ENCODE measurements at places on chromosomes 7 and 10. TPM values are rescaled to one million over a fixed set of nuclear protein-coding genes. Genes with fewer than 3 reads are reported as not detected.

The MARCHF5 gene
- 26.3 TPM for polyA plus RNA-seq

- no peak for DNase-seq
Measured at GRCh38 chr7:16095171-16095950, 326.0 kb downstream of the CRPPA start.

GRCh38 chr10:4353964-4354363 lies 472.0 kb upstream of the AKR1E2 start:
- DNase-seq, result no peak

GRCh38 chr7:72101444-72101843 lies 310.7 kb downstream of the CALN1 start:
- no peak for DNase-seq

- no peak for DNase-seq
Measured at GRCh38 chr7:87475359-87476178, at the start of gene ABCB4. Gene ABCB4, minus strand, starts transcription at chr7:87475680. Its CDS starts 215 bp downstream, at chr7:87475465.

- DNase-seq, result no peak
Measured at GRCh38 chr7:42429339-42429738, 192.3 kb upstream of the GLI3 start.

GRCh38 chr10:119166564-119166963 lies 1.1 kb upstream of the SFXN4 start:
- no peak for DNase-seq

- DNase-seq, result no peak
Measured at GRCh38 chr7:81140252-81140651, 221.4 kb upstream of the SEMA3C start.

- DNase-seq, result no peak
Measured at GRCh38 chr10:68981074-68981473, 7.5 kb upstream of the KIFBP start.

All from AG04450 (cell line).